ENCODE measurements at places on chromosomes 7 and 10. TPM values are rescaled to one million over a fixed set of nuclear protein-coding genes. Genes with fewer than 3 reads are reported as not detected.

DNA sequence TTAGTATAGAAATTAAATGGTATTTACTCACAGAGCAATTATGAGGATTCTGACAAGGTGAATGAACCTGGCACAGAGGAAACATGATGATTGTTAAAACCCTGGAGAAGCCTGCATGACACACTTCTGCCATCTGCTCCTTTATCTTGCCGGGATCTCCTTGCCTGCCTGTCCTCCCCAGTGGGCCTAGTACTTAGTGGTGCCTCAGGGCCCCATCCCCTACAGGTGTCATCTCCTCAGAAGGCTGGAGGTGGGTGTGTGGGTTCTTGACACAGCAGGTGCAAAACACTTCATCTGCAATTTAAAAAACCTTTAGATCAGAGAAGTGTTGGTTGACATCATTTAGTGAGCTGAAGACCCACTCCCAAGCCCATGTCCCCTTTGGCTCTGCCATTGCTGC lies 261.2 kb downstream of the ADRA2A start:
- H3K4me1 ChIP-seq = no peaks in the 10 kb centered on the region
- H3K36me3 ChIP-seq = no peaks in the 10 kb centered on the region
- DNase-seq = no peak

GRCh38 chr10:71271662-71272055 lies 47.4 kb upstream of the SLC29A3 start:
- H3K4me1 ChIP-seq = no peaks in the 10 kb centered on the region
- H3K27me3 ChIP-seq = no peaks in the 10 kb centered on the region
- H3K36me3 ChIP-seq = no peaks in the 10 kb centered on the region
- no peak overlapping the region for H3K4me3 ChIP-seq

The SPDYE1 gene
- not detected for total RNA-seq

DNA sequence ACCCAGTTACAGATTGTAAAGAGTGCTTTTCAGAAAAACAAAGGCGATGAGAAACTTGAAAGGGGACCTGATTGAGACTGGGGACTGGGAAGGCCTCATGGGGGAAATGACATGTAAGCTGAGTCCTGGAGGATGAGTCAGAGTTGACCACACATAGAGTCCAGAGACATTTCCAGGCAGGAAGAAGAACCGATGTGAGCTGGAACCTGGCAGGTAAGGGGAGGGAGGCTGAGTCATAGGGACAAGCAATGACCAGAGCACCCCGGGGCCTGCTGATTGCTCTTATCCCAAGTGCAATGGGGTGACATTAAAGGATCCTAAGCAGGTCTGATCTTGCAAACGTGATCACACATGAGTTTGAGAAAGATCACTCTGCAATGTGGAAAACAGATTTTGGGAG lies 11.7 kb downstream of the TLL2 start:
- H3K27ac ChIP-seq = no peak overlapping the region
- no peaks in the 10 kb centered on the region for H3K4me1 ChIP-seq
- H3K36me3 ChIP-seq = no peaks in the 10 kb centered on the region
- no peak for DNase-seq
- H3K27me3 ChIP-seq = no peaks in the 10 kb centered on the region
- no peak overlapping the region for H3K4me3 ChIP-seq

- DNase-seq = peak; percentile 55
- H3K4me3 ChIP-seq = no peak overlapping the region
- H3K27me3 ChIP-seq = peaks cover 35% of the 10 kb centered on the region
- H3K27ac ChIP-seq = no peak overlapping the region
Observed at GRCh38 chr10:639001-639750, 50.3 kb downstream of the DIP2C start.

GRCh38 chr7:26918241-26918640 lies 53.9 kb upstream of the SKAP2 start:
- no peaks in the 10 kb centered on the region for H3K27me3 ChIP-seq
- H3K36me3 ChIP-seq = no peaks in the 10 kb centered on the region
- no peaks in the 10 kb centered on the region for H3K4me1 ChIP-seq
- DNase-seq = no peak
- no peak overlapping the region for H3K27ac ChIP-seq

DNA sequence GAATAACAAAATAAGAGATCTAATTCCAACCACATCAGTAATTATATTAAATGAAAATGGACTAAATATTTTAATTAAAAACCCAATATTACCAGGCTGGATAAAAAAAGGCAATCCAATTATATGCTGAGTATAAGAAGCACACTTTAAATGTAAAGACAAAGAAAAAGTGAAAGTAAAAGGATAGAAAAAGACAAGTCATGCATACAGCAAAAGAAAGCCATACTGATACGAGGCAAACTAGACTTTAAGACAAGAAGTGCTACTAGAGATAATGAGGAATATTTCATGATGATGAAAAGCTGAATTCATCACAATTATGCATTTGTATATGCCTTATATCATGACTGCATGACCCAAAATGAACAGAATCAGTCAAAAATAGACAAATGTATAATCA lies 628.6 kb downstream of the PHTF2 start:
- H3K27ac ChIP-seq = no peak overlapping the region
- no peak for DNase-seq
- H3K4me1 ChIP-seq = no peaks in the 10 kb centered on the region
- H3K27me3 ChIP-seq = no peaks in the 10 kb centered on the region
- no peaks in the 10 kb centered on the region for H3K36me3 ChIP-seq
- H3K4me3 ChIP-seq = no peak overlapping the region

- H3K4me3 ChIP-seq = no peak overlapping the region
- no peaks in the 10 kb centered on the region for H3K27me3 ChIP-seq
- H3K36me3 ChIP-seq = no peaks in the 10 kb centered on the region
Observed at GRCh38 chr10:3263082-3263481, 90.5 kb upstream of the PITRM1 start.

The HOXA9 gene
- total RNA-seq = 0.94 TPM

DNA sequence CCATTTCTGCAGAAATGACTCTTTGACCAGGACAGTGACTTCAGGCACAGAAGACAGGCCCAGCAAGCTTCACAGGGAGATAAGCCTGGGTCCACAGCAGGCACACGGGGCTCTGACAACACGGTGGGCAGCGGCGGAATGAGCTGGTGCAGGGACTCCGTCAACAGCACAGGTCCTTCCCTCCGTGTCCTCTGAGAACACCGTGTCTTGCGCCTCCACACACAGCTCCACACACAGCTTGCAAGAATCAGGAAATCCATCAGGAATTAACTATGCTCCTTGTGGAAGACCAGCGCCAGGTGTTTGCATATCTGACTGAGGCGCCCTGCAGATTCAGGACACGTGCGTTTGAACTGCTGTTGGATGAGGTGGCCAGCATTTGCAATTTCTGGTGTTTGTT lies 39.6 kb downstream of the TCERG1L start:
- no peak overlapping the region for H3K4me3 ChIP-seq
- H3K4me1 ChIP-seq = peaks cover 5% of the 10 kb centered on the region
- no peaks in the 10 kb centered on the region for H3K36me3 ChIP-seq
- no peaks in the 10 kb centered on the region for H3K27me3 ChIP-seq
- no peak overlapping the region for H3K27ac ChIP-seq

DNA sequence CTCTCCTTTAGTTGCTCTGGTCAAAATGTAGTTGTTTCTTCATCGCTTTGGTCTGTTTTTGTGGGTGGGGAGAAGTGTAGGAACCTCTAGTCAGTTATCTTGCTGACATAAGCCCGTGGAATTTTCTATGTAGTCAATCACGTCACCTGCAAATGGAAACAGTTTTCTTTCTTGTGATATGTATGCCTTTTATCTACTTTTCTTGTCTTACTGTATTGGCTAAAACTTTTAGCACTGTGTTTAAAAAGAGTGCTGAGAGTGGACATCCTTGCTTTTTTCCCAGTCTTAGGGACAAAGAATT lies 42.3 kb downstream of the AKR1E2 start:
- H3K36me3 ChIP-seq = no peaks in the 10 kb centered on the region
- H3K4me1 ChIP-seq = no peaks in the 10 kb centered on the region
- H3K4me3 ChIP-seq = no peak overlapping the region
- no peak overlapping the region for H3K27ac ChIP-seq
- DNase-seq = no peak

DNA sequence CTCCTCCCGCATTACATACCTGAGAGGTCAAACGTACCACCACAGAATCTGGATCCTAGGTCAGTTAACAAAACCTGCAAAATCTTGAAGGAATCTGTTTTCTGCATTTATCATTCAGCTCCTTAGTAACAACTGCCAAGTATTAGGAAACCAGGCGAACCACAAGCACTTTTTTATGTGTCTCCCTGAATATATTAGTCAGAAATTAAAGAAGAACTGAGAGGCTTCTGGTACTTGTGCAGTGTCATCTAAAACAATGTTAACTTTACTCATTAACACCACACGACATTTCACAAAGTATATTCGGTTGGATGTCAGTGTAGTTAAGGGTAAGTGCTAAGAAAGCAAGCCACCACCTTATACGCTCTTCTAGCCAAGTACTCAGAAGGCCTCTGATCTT lies 2.5 kb downstream of the CCDC6 start:
- no peak for DNase-seq
- peak overlapping the region; percentile 79 for H3K4me3 ChIP-seq
- no peaks in the 10 kb centered on the region for H3K36me3 ChIP-seq

The RBM28 gene
- 34.9 TPM for total RNA-seq

The EIF3B gene
- total RNA-seq = 130 TPM

DNA sequence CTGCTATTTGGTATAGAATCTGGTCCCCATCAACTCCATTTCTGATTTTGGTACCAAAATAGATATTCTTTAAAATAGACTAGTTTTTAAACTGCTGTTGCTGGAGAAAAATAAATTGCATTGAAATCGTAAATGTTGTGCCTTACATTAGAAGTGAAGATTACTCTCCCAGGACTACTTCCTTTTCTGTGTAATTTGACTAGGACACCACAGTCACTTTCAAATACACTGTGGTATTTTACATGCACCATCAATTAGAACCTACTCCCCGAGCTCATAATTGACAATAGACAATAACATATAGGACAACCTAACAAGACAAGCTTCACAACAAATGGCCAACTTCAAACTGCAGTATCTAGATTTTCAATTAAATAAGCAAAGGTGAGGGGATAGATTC lies 211.5 kb downstream of the DGKB start:
- no peak for DNase-seq
- H3K4me3 ChIP-seq = no peak overlapping the region
- H3K27me3 ChIP-seq = no peaks in the 10 kb centered on the region
- H3K4me1 ChIP-seq = no peaks in the 10 kb centered on the region
- H3K36me3 ChIP-seq = no peaks in the 10 kb centered on the region
- H3K27ac ChIP-seq = peak overlapping the region; percentile 45

DNA sequence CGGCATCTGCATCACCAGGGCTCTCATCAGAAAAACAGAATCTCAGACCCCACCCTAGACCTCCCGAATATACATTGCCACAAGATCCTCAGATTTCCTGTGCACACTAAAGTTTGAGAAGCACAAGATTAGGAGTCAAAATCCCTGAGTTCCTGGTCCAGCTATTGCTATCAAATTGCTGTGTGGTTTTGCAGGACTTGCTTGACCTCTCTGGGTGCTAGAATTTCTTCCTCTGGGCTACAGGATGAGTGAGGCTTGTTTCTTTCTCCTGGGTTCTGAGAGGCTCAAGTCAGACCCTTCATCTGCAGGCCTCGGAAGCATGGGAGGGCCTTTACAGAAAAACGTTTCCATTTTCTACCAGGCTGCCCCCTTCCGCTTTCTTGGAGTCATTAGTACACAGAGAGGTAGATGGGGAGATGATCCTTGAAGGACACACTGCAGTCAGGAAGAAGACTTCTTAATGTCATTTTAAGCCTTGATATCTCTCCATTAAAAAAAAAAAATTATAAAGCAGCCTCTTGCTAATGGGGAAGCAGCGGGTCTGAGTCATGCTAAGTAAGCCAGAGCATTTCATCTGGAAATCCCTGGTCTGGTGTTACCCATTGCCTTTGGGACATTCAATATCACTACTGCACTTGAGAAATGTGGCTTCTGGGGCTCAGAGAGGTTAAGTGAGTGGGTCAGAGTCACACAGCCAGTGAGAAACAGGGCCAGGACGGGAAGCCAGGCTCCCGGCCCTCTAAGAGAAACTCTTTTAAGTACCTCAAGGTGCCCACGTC lies 173.5 kb downstream of the KCNMA1 start:
- no peaks in the 10 kb centered on the region for H3K36me3 ChIP-seq
- no peak overlapping the region for H3K27ac ChIP-seq
- no peak overlapping the region for H3K4me3 ChIP-seq
- H3K4me1 ChIP-seq = no peaks in the 10 kb centered on the region

DNA sequence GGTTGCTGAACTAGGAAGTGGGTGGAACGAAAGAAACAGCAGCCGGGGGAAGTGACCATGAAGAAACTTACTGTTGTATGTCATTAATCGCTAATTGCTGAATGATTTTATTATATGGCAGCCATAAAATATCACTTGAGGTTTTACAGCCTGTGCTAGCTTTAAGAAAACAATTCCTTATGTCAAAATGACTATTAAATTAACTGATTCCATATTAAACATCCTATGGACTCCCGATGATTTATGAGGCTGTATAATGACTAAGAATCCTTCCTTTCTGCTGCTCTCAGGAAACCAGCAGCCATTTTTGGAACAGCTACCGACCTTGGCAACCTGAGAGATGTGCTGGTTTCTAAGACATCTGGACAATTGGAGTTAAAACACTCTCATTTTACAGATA lies 421.9 kb downstream of the SORCS3 start:
- no peaks in the 10 kb centered on the region for H3K4me1 ChIP-seq
- H3K27me3 ChIP-seq = no peaks in the 10 kb centered on the region
- H3K4me3 ChIP-seq = no peak overlapping the region
- H3K27ac ChIP-seq = no peak overlapping the region

- H3K27ac ChIP-seq = no peak overlapping the region
- peaks cover 3% of the 10 kb centered on the region for H3K27me3 ChIP-seq
- H3K4me3 ChIP-seq = no peak overlapping the region
- no peaks in the 10 kb centered on the region for H3K36me3 ChIP-seq
- no peaks in the 10 kb centered on the region for H3K4me1 ChIP-seq
- DNase-seq = no peak
Observed at GRCh38 chr10:78656417-78657162, 412.2 kb upstream of the ZMIZ1 start.

The PCLO gene
- total RNA-seq = 4.1 TPM

DNA sequence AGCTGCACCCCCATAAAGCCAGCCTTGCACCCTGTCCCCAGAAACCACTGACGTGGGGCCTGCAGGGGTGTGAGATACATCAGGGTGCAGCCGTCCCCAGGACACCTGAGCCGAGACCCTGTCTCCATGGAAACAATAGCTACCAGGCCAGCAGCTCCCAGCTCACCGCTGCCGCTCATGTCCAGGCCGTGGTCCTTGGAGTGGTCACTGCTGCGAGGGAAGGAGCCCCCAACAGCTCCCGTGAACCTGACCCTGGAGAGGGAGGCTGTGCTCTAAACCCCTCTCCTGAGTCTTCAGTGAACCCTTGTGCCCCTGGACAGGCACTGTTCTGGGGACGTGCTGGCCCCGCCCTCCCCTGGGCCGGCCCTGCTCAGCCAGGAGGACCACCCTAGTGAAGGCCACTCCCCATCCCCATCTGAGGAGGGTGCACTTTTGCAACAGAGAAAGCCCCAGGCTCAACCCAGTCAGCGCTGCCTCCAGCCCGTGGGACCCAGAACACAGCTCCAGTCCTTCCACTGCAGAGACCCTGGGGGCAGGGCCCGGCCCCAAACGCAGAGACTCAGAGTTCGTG lies 19.6 kb upstream of the INPP5A start:
- peak overlapping the region; percentile 79 for H3K27ac ChIP-seq
- peaks cover 62% of the 10 kb centered on the region for H3K4me1 ChIP-seq
- no peaks in the 10 kb centered on the region for H3K36me3 ChIP-seq
- H3K27me3 ChIP-seq = no peaks in the 10 kb centered on the region
- H3K4me3 ChIP-seq = no peak overlapping the region
